ENCODE measurements at places on chromosomes 16 and 17.
A peak's percentile ranks its signal among the peaks of the same experiment; 100 is the strongest.

DNA sequence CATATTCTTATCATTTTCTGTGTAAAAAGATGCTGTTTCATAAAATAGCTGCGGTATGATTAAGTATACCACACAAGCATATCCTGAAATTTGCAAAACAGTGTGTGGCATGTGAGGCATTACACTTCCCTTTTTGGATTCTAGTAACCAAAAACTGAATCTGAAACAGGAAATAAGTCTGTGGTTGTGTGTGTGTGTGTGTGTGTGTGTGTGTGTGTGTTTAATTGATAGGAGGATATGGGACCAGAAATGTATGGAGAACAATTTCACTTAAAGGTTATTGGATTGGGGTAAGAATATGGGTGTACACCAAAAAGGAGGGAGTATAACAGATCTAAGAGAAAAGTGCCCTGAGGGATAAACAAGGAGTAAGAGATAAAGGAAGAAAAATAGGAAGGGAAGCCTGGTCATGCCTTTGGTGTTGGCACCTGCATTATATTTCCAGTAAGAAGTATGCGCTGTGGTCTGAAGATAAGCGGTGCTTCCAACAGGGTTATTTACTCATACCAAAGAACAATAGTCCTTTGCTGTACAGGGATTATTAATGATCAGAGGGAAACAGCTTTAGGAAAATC, 4.0 kb downstream of the LYRM1 start:
- no peak for DNase-seq

GRCh38 chr16:3094289-3095027, 4.6 kb downstream of the ZSCAN10 start:
- peak; percentile 79 for DNase-seq

DNA sequence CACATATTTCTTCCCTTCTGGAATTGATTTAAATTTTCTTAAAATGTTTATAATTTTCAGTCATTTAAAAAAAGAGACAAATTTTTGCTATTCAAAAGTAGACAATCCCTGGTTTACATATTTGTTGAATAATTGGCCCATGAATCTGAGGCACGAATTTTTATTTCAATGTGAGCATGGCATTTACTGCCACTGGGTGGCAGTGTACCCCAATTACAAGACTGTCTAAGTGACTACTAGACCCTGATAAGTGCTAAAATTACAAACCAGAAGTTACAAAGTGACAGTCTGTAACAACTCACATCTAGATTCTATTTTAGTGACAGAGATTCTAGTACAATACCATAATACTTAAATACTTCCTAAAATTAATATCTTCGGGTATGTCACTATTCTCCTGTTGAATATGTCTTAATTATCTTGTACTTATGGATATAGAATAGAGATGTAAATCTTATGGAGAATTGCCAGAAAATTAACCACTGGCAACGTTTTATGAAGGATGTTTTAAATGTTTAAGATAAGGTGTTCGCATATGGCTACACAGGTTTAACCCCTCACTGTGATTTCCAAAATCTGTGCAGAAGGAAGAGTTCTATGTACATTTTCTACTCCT, 235.8 kb downstream of the MAP2K4 start:
- DNase-seq, result no peak

GRCh38 chr16:15434425-15435215, at the start of gene BMERB1:
Gene BMERB1 (plus strand): TSS chr16:15434588. CDS start chr16:15434654, 66 bp downstream.
- peak; percentile 79 for DNase-seq

GRCh38 chr17:57587193-57587969, 157.7 kb downstream of the CCDC182 start:
- DNase-seq, result no peak

DNA sequence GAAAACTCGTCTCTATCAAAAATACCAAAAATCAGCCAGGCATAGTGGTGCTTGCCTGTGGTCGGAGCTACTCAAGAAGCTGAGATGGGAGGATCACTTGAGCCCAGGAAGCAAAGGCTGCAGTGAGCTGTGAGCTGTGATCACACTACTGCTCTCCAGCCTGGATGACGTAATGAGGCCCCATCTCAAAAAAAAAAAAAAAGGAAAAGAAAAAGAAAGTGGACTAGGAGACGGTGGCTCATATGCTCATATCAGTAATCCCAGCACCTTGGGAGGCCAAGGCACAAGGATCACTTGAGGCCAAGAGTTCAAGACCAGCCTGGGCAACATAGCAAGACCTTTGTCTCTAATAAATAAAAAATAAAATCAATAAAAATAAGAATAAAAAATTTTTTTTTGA, 8.8 kb upstream of the SUMO2 start:
- no peak for DNase-seq
